ENCODE measurements at places on chromosomes 4 and X. TPM values are rescaled to one million over a fixed set of nuclear protein-coding genes. Genes with fewer than 3 reads are reported as not detected.

GPR143 gene
- total RNA-seq, result 0.52 TPM

KLF8 gene
- not detected for total RNA-seq

GRCh38 chrX:123357941-123358340, 173.9 kb downstream of the GRIA3 start:
- no peaks in the 10 kb centered on the region for H3K27me3 ChIP-seq
- H3K27ac ChIP-seq, result no peak overlapping the region
- no peaks in the 10 kb centered on the region for H3K36me3 ChIP-seq
- no peak for DNase-seq
- H3K4me3 ChIP-seq, result no peak overlapping the region
- H3K4me1 ChIP-seq, result no peaks in the 10 kb centered on the region

DNA sequence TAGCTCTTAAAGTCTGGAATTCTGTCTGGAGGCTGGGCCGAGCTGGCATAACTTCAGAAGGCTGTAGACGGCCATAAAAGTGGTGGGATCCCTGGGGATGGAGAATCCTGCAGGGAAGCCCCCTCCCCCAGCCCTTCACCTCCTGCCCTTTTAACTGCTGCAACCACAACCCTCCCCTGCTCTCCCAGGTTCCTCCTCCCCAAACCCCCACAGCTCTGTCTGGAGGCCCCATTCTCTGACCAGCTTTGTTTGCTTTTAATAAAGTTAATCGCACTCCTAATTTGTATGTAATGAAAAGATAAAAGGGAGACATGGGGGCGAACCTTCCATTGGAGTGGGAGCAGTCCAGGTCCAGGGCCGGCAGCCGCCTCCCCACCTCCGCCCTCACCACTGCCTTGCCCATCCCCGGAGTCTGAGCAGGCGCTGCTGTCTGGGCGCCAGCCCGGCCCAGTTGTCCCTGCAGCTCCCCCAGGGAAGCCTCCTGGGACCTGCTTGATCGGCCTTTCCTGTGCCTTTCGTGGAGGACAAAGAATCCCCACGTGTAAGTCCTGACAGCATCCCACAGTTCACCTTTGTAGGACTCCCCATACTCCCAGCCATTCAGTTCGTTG, 84.3 kb downstream of the PJA1 start:
- H3K36me3 ChIP-seq, result no peaks in the 10 kb centered on the region
- H3K4me3 ChIP-seq, result no peak overlapping the region
- no peak overlapping the region for H3K27ac ChIP-seq

NUP62CL gene
- 9.9 TPM for total RNA-seq

- H3K27me3 ChIP-seq, result no peaks in the 10 kb centered on the region
- peaks cover 18% of the 10 kb centered on the region for H3K36me3 ChIP-seq
- H3K4me1 ChIP-seq, result peaks cover 13% of the 10 kb centered on the region
- no peak overlapping the region for H3K27ac ChIP-seq
- H3K4me3 ChIP-seq, result no peak overlapping the region
Observed at GRCh38 chr4:77044461-77045150, 31.2 kb downstream of the CCNI start.

DNA sequence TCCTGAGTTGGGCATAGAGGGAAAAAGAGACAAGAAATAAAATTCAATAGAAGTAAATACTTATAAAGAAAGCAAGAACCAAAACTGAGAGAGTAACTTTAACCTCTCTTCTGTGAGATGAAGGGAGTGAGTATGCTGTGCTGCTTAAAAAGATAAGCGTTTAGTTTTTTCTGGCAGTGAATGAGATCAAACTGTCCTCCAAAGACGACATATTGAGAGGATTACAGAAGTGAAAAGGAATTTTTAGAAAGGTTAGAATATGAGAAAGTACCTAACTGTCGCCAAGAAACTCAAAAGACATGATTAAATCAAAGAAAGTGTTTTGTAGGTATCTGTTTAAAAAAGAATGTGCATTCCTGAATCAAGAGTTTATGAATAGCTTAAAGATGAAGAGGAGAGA, 16.0 kb downstream of the GAB1 start:
- no peak for DNase-seq
- H3K4me1 ChIP-seq, result peaks cover 47% of the 10 kb centered on the region
- peak overlapping the region; percentile 55 for H3K27ac ChIP-seq
- H3K27me3 ChIP-seq, result no peaks in the 10 kb centered on the region
- H3K4me3 ChIP-seq, result peak overlapping the region; percentile 15

DNA sequence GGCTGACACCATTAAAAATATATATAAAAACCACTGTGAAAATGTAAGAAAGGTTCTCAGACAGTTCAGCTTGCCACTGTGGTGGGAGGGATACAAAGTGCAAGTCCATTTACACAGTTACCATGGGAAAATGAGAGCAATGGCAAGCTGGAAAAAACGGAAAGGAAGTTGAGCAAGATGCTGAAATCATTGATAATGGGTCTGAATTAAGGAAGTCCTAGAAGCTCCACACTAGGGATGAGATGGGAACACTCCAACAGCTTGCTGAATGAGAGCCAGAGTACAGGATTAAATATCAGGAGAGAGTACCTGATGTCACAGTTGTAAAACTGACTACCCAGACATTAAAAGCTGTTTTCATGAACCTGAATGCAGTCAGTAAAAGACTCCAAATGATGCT, 218.6 kb downstream of the PRDM5 start:
- H3K27ac ChIP-seq, result no peak overlapping the region
- no peak for DNase-seq
- no peak overlapping the region for H3K4me3 ChIP-seq

TSPAN7 gene
- not detected for total RNA-seq

DNA sequence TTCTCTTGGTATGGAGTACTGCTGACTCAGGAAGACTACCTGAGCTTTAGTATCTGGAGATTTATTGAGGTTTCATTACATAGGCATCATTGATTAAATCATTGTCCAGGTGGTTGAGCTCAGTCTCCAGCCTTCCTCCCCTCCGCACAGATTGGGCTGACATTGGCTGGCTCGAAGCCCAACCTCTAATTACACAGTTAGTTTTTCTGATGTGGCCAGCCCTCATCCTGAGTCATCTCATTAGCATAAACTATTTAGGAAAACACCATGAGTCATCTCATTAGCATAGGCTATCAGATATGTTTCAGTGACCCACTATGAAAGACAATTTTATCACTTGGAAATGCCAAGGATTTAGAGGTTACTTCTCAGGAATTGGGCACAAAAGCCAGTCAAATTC, 93.9 kb upstream of the ANKRD50 start:
- DNase-seq, result no peak
- no peaks in the 10 kb centered on the region for H3K36me3 ChIP-seq
- H3K4me3 ChIP-seq, result no peak overlapping the region
- H3K27me3 ChIP-seq, result no peaks in the 10 kb centered on the region
- peaks cover 8% of the 10 kb centered on the region for H3K4me1 ChIP-seq

- no peaks in the 10 kb centered on the region for H3K4me1 ChIP-seq
- no peak for DNase-seq
- no peak overlapping the region for H3K27ac ChIP-seq
- H3K27me3 ChIP-seq, result no peaks in the 10 kb centered on the region
Observed at GRCh38 chrX:53383376-53384076, 38.9 kb downstream of the SMC1A start.

WDR17 gene
- total RNA-seq, result 1.3 TPM

CT45A1 gene
- not detected for total RNA-seq
